NCI-H187 (cell line): ENCODE measurements at places on chromosomes 6 and 20.

- DNase-seq: no peak
These were observed 4.0 kb downstream of the GSS start for GRCh38 chr20:34951652-34952051.

DNA sequence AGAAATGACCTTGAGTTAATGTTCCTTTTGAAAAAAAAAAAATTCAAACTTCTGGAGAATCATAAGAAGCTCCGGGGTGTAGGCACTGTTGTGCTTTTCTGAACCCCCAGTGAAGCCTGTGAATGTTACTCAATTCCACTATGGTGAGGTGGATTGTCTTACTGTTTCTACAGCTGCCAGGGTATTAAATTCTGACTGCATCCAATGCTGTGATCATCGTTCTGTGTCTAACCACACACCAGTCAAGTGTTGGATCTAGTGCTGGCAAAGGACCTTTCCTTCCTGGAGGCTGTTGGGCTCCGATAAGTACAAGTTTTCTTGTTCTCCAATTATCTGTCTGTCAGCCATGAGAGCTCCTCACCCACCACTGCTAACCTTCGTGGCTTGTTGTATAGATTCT lies 162.0 kb upstream of the EPHA7 start:
- DNase-seq: no peak

- DNase-seq: no peak
These were observed 180.0 kb upstream of the RREB1 start for GRCh38 chr6:6927521-6928361.

- no peak for DNase-seq
These were observed 12.1 kb downstream of the TRIM31 start for GRCh38 chr6:30100585-30101443.

DNA sequence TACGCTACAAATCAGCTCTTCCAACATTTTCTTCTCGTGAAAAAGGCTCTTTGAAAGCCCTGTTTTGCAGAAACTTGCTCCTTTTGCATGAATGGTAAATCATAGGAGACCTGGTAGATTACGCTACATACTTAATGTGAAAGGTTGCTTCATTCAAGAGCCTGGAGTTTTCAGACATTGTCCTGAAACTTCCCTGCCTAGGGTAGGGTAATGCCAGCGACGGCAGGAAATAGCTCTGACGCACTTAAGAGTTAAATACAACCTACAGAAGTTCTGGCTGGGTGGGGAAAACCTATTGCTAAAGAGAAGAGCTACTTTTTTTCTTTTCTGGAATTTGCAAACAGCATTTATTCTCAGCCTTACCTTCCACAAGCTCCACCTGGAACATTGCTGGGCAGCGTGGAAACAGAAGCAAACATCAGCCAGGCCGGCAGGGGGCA lies 144.5 kb downstream of the LPA start:
- DNase-seq: no peak

- DNase-seq: no peak
These were observed 70.3 kb downstream of the ANKEF1 start for GRCh38 chr20:10105046-10105445.

GRCh38 chr6:138590796-138591709 lies 91.8 kb upstream of the NHSL1 start:
- DNase-seq: peak; percentile 4

DNA sequence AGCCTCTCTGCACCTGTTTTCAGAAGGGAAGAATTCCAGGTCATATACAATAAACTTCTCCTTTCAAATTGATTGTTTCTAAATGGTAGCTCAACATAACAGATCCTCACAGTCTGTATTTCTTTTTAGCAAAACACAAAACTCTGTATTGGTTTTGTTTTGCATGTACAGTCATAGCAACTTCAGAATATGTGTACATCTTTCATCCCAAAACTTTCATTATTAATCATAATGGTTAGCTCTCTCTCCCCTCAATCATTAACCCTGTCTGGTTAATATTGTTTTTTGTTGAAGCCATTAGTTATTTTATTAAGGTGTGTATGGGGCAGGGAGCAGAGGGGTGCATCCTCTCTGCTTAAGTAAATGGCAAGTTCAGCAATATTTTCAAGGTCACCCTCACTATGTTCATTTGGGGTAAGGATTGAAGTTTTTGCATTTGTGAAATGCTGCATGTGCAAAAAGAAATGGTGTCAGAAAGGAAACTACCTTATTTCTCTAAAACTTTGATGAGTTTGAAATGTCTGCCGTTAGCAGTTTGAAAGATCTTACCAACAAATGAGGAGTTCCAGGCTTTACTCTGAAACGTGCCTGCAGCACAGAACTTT lies 136.8 kb upstream of the BTBD3 start:
- DNase-seq: no peak

- no peak for DNase-seq
These were observed 54.6 kb downstream of the DLL1 start for GRCh38 chr6:170236131-170236836.

GRCh38 chr6:8589941-8590729 lies 154.8 kb upstream of the SLC35B3 start:
- no peak for DNase-seq

- no peak for DNase-seq
These were observed 139.6 kb downstream of the MYLK4 start for GRCh38 chr6:2611092-2611491.

DNA sequence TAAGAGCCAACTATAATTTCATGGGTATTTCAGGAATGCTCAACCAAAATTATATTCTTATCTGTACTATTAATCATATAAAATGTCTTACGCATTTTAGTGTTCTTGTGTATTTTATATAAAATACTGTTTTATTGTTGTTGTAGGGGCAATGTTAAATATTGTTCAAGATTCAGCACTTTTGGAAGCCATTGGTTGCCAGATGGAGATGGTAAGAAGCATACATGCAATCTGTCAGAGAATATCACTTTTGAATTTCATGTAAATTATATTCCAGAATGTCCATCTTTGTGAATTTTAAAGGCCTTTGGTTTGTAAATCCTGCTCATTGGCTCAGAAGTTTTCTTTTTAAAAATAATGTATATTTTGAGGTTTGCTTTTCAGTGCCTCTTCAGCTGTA lies 50.0 kb upstream of the ADIG start:
- no peak for DNase-seq

GRCh38 chr6:133584823-133585222 lies 304.1 kb upstream of the TCF21 start:
- DNase-seq: no peak

GRCh38 chr20:62732842-62733525 lies 24.3 kb downstream of the NTSR1 start:
- DNase-seq: no peak

DNA sequence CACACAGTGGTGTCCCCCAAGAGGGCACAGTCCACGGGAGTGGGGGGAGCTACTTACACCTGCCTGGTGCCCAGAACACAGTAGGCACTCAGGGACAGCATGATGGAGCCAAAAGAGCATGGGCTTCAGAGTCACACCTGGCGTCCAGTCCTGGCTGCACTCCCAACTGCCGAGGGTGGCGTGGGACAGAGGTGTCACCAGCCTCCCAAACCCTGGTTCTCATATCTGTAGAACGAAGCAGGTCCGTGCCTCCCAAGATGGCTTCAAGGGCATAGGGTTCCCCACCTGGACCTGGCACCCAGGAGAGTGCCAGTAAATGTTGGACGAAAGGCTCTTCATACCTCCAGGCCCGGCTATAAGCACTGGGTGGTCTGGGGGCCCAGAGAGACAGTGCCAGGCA lies 8.9 kb downstream of the HRH3 start:
- no peak for DNase-seq

GRCh38 chr6:110255211-110255750 lies 75.1 kb downstream of the CDC40 start:
- no peak for DNase-seq

DNA sequence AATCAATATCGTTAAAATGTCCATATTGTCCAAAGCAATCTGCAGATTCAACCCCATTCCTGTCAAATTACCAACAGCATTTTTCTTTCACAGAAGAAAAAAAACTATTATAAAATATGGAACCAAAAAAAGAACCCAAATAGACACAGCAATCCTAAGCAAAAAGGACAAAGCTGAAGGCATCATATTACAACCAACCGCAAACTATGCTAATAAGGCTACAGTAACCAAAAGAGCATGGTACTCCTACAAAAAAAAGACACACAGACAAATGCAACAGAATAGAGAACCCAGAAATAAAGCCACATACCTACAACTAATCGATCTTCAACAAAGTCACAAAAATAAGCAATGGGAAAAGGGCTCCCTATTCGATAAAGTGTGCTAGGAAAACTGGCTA lies 49.2 kb downstream of the RNGTT start:
- no peak for DNase-seq

GRCh38 chr20:57620274-57620990 lies at the start of gene ZBP1:
Gene ZBP1, minus strand, starts transcription at chr20:57620426. Its CDS starts 131 bp downstream, at chr20:57620295.
- peak; percentile 26 for DNase-seq

DNA sequence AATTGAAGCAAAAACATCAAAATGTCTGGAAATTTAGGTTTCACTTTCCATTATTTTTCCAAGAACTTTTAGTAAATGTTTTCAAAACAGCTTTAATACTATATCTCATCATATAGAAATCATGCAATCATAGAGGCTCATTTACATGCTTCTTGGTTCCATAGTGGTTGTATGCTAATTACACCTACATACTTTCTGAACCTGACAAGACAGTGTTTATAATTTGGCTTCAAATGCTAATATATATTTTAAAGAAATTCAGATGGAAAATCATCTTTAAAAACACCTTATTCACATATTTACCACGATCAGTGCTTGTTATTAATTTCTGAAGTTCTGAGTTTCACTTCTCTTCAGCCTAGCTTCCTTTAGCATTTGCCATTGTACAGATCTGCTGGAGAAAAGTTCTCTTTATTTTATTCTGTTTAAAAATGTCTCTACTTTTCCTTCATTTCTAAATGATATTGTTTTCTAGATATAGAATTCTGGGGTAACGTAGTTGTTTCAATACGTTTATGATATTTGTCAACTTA lies 89.9 kb downstream of the PLCB1 start:
- no peak for DNase-seq

DNA sequence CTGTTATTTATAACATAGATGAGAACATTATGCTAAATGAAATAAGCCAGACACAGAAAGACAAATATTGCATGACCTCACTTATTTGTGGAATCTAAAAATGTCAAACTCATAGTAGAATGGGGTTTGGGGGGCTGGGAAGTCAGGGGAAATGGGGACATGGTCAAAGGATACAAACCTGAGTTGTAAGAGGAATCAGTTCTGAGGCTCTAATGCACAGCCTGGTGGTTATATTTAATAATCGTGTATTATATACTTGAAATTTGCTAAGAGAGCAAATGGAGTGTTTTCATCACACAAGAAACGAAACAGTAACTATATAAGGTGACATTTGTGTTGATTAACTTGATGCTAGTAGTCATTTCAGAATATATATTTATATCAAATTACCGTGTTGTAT lies 40.8 kb upstream of the GFOD1 start:
- no peak for DNase-seq

DNA sequence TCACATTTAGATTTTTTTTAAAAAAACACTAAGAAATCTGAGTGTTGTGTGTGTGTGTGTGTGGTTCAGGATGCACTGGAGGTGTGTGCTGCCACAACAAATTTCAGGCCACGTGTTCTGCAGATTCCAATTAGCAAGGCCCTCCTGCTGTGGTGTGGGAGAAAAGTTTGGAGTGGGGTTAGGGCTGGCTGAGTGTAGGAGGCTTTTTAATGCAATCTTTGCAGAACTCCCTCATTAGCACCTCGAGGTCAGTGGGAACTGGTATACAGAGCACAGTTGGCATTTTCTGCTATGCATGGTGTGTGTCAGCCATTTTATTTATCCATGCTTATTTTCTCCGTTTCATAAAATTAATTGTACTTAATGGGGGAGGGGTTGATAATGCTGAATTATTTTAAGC lies 187.6 kb downstream of the SOX4 start:
- DNase-seq: no peak

DNA sequence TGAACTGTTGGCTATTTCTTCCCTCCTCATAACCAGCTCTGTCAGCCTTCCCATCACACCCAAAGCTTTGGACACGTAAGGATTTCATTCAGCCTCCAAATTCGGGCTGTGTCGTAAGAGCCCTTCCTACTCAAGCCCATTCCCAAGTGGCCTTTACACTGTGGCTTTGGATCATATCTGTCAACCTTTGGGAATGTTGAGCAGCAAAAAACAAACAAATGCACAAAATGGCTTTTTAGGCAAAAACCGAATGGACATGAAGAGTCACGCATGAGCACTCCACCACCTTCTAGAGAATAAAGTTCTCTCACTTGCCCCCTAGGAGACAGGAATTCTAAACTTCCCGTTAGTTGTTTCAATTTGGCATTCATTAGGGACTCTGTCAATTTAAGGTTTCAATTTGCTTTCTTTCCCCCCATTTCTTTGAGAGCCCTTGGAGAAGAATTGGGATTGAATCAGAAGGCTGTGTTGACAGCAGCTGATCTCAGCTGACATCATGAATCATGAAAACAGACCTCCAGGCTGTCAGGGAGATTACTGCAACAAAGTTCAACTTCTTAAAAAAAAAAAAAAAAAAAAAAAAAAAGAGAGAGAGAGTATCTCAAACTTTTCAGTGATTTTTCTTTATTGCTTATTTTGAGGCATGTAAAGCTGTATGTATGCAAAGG lies 110.3 kb downstream of the BCAS1 start:
- no peak for DNase-seq

- DNase-seq: no peak
These were observed 32.3 kb upstream of the TRDN start for GRCh38 chr6:123668965-123669591.

DNA sequence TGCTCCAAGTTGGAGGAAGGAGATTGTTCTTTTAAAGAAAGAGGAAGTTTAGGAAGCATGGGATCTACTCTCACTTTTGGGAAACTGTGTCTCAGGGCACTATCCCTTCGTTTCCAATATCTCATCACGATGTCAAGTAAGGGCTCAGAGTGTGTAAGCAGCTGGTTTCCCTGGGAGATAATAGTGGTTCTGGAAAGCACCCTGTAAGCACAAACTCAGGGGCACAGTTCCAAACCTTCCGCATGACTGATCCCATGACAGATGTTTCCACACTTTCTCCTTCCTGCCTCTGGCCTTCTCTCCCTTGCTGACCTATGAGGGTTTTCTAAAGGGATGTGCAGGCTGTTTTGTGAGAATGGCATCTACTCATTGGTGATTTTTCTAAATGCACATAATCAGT lies 33.9 kb downstream of the ADTRP start:
- DNase-seq: no peak

DNA sequence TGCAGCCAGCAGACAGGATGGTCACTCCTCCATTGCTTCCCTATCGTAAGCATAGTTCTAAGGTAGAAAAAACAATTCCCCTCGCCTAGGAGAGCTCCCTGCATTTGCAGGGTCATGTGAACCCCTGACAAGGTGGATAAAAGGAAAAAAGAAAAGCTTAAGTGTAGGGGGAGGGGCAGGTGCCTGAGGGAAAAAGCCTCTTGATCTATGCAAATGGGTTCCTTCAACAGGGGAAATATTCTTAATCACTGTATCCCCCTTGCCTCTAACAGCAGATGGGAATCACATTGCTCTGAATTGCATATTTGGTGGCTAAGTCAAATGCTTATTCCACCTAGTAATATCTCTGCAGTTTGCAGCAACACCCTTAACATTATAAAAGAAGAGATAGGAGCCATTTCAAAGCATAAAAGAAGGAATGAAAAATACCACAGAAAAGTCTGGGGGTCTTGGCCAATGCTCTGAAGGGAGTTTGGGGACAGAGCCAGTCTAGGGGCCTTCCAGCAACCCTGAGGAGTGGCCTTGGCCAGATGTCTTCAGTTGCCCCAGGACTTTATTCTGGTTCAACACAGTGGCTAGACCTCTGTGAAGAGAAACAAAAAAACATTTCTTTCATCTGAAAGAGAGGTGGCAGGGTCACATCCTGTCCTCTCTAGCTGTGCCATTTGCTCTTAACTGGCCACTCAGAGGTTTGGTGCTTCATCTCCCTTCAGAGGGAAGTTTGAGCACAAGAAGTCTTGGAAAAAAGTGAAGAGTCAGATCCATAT lies 660.4 kb upstream of the GJE1 start:
- DNase-seq: no peak

GRCh38 chr6:24245275-24245674 lies 112.6 kb downstream of the DCDC2 start:
- DNase-seq: no peak
